Activated T-cell treated with anti-CD3 and anti-CD28 coated beads, Interleukin-2, amount 50 U/mL, for 48 hours (primary cell): ENCODE measurements at places on chromosomes 4 and X.

- DNase-seq: no peak
Observed at GRCh38 chrX:48505481-48505880, 3.3 kb upstream of the PORCN start.

GRCh38 chr4:95215991-95216605 lies 332.7 kb downstream of the UNC5C start:
- DNase-seq: no peak

DNA sequence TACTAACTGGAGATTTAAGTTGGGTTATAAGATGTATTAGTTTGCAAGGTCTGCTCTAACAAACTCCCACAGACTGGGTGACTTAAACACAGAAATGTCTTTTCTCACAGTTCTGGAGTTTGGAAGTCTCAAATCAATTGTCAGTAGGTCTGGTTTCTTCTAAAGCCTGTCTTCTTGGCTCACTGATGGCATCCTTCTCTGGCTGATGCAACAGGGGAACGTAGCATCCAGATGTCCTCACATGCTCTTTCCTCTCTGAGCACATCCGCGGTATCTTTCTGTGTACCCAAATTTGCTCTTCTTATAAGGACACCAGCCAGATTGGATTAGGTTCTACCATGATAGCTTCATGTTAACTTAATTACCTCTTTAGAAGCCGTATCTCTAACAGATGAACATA lies 63.2 kb upstream of the BMP3 start:
- no peak for DNase-seq

- no peak for DNase-seq
Observed at GRCh38 chr4:75142382-75142781, 209.5 kb downstream of the PARM1 start.

DNA sequence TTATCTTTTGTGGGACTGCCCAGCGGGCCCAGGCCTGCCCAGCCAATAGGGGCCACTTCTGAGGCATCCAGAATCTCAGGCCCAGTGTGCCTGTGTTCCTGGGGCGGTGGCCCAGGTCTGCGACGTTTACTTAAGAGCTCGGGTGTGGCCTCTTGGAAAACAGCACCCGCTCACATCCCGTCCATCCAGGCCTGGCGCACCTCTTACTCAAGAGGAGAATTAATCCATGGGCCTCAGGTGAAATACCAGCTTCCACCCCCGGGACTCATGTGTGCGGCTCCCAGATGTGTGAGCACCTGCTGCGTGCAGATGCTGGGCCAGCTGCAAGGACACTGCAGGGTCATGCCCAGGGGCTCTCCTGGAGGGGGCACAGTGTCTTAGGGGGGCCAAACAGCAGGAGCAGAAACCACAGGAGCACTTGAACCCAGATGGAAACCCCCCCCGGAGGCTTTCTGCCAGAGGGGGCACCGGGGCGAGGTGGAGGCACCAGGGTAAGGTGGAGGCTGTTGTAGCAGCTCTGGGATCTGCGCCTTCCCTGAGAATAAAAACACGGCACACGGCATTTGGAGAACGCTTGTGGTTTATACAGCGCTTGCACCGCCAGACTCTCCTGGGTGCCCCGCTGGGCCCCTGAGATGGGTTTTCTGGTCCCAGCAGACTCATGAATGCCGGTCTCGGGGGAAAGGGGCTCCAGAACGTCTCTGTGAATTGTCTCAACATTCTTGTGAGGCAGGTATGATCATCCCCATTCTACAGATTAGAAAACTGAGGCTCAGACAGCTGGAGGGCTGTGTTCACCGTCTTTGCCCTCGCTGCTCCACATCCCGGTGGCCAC lies 2.8 kb downstream of the PSAPL1 start:
- DNase-seq: no peak

DNA sequence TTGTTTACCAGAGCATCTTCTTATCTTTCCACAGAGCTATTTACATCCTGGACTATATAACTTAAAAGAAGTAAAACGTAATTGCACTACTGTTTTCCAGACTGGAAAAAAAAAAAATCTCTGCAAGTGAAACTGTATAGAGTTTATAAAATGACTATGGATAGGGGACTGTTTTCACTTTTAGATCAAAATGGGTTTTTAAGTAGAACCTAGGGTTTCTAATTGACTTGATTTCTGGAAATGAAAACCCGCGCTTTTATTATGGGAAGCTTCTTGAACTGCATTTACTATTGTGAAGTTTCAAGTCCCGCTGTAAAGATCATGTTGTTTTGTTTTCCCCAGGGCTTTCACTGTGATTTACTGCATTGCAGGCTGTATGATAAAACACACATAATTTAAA lies 162.7 kb downstream of the STIM2 start:
- no peak for DNase-seq

DNA sequence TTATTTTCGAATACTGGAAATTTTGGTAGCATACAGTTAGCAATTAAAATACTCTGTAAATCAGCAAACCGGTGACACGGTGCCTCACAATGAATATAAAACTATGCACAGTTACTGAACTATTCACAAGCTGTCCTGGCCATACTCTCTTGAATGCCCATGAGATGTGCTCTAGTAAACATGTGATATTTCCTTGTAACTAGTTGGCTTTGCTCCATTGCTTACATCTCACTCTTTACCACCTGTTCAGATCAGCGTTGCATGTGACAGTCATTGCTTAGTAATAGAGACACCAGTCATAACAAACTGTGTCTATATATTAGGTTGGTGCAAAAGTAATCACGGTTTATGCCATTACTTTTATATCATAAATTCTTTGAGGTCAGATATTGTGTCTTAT lies 897.9 kb upstream of the FTHL17 start:
- DNase-seq: no peak

DNA sequence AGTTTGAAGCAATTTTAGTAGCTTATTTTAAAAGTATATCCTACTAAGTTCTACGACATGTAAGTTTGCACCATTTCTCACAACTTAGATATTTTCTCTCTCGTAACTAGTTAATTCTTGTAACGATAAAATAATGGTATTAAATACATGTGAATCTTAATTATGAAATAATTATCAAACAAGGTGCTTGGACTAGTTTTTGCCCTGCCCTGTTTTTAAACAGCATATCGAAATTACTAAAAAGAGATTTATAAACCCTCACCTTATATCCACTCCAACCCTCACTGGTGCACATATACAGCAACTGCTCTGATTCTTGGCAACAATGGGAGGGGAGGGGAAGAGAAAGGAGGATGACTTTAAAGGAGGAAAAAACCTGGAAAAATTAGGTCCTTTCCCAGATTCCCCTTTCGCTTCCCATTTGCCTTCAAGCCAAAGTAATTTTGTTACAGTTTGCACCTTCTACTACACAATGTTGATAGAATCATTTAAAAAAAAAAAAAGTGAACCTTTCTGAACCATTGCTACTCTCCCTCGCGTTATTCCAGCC lies 820 bp upstream of the MAB21L2 start:
- no peak for DNase-seq

GRCh38 chrX:118989886-118990285 lies 15.5 kb downstream of the LONRF3 start:
- DNase-seq: no peak

DNA sequence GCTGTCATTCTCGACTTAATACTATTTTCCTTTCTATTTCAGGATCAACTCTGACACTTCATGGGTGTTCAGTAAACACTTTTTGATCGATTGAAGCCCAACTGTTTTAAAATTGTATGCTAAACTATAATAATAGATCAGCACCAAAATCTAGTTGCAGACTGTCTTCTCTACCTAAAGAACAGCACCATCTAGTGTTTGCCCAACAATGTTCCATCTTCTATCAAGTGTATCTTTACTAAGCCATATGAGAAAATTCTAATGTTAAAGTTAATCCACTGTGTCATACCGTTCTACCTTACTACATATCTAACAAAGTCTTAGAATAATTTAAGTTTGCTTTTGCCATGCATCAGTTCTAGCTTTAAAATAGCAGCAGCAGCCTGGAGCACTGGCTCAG lies 113.0 kb upstream of the PRDX4 start:
- no peak for DNase-seq

- no peak for DNase-seq
Observed at GRCh38 chr4:94341481-94342370, 910 bp downstream of the HPGDS start.

DNA sequence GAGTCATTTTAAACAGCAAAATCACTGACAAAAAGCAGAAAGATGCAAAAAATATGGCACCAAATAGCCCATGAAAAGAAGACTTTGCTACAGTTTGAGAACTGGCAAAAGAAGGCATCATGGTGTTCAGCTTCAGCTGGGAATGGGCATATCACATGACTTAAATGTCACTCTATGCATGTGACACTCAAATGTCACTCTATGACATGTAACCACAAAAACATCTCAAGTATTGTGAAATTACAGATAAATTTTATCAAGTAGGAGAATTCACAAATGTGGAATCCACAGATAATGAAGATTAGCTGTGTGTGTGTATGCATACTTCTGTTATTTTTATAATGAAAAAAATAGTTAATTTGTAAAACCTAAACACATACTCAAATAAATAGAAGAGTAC lies 81.9 kb downstream of the ATP10D start:
- no peak for DNase-seq

- no peak for DNase-seq
Observed at GRCh38 chr4:90990284-90990683, 863.1 kb downstream of the CCSER1 start.

- no peak for DNase-seq
Observed at GRCh38 chr4:288891-289290, 16.4 kb downstream of the ZNF732 start.

DNA sequence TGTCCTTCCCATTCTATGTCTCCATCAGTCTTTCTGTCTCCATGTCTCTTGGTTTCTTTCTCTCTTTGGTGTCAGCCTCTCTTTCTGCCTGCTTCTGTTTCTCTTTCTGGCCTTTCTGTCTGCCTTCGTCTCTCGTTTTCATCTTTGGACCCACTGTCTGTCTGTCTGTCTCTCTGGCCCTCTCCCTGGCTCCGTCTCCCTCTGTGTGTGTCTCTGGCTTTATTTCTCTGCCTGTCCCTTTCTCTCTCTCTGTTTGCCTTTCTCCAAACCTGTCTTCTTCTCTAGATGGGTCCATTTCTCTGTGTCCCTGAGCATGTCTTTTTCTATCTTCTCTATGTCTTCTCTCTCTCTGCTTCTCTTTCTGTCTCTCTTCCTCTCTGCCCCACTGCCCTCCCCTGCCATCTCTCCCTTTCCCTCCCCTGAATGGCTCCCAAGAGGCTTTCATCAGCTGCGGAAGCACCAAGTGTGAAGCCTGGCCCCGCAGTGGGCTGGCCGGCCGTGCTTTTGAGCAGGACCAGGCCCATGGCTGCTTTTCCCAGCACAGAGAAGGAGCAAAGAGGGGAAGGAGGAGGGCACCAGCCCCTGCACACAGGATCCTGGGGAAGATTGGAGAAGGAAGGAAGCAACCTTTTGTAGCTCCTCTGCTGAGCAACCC lies 57.4 kb downstream of the PJA1 start:
- no peak for DNase-seq

DNA sequence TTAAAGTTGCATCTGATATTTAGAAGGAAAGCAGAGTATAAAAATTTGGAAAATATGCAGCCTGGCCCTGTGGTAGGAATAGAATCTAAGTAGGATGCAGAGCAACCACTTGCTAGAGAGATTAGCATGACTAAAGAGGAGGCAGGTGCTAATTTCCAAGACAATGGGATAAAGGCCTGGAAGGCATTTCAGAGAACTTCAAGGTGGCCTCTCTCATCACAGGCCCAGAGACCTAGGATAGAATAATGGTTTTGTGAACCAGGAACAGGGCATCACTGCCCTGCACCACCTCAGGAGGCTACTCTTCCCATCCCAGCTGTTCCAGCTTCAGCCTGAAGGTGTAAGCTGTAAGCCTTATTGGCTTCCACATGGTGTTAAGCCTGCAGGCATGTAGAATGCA lies 621.7 kb upstream of the HS3ST1 start:
- no peak for DNase-seq

- no peak for DNase-seq
Observed at GRCh38 chr4:11079171-11079570, 349.5 kb downstream of the HS3ST1 start.

- peak; percentile 59 for DNase-seq
Observed at GRCh38 chrX:119015407-119016237, 41.2 kb downstream of the LONRF3 start.

- DNase-seq: no peak
Observed at GRCh38 chrX:79366556-79366872, 620 bp downstream of the ITM2A start.

- DNase-seq: no peak
Observed at GRCh38 chrX:6383917-6384316, 151.0 kb downstream of the VCX3A start.

DNA sequence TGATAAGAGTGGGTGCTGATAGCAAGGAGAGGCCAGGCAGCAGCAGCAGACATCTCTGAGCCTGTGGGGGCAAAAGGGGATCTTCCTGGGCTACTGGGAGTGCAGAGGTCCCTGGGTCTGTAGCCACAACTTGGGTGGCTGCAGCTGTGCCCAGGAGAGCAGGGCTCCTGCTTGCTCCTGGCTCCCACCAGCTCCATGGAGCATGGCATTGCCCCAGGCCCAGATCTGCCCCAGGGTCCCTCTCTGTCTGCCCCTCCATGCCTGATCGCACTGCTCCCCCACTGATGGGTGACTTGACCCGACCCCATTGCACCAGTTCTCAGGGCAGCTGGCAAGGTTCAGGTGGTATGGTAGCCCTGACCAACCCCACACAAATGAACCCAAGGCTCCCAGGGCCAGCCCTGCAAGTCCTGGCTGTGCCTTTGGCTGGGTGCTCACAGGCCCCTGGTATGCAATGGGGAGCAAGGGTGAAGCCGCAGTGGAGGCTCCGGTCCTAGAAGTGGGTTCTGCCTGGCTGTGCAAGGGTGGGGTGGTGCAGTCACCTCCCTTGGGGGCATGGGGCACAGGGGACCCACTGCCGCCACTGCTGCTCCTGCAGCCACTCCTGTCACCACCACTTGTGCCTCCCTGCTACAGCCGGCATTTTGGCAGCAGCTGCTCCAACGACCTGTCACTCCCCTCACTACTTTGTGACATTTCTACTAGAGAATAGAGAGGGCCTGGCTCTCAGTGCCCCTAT lies 184.9 kb downstream of the NPFFR2 start:
- no peak for DNase-seq

GRCh38 chrX:38627683-38628082 lies 66.3 kb downstream of the TSPAN7 start:
- DNase-seq: peak; percentile 44
